ENCODE measurements at places on chromosomes 12 and 14.

DNA sequence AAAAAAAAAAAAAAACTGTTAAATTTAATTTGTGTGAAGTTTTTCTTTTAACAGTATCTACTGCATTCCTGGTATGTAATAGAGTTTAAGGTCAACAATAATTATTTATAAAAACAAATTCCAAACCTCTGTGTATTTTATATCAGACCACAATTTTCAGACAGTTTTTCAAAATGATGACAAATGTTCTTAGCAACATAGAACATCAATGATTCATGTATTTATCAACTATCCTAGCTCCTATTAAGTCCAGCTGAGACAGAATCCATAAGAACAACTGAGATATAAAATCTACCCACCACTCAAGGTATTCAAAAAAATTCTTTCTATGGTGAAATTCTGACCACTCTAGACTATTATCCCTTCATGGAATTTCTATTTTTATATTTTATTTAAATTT is 144.5 kb downstream of the EPS8 start:
- DNase-seq = no peak

DNA sequence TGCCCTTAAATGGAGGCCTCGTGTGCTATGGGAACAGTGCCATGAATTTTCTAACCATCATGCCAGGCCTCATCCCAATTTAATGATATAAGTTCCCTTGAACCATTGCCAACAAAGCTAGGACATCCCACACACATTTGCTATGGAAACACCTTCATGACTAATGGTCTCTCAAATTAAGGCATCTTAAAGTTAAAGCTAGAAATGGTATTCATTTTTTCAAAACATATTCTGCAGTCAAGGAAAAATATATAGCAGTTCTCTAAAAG is 117.3 kb downstream of the BTG1 start:
- DNase-seq = peak; percentile 15

DNA sequence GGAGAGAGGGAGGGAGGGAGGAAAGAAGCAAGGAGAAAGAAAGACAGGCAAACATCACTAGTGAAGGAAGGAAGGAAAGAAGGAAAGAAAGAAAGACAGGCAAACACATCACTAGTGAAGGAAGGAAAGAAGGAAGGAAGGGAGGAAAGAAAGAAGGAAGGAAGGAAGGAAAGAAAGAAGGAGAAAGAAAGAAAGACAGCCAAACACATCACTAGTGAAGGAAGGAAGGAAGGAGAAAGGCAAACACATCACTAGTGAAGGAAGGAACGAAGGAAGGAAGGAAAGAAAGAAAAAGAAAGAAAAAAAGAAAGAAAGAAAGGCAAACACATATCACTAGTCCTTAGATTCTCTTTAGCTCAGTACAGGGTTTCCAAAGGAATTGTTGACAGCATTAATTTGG is 5.3 kb downstream of the FZD10 start:
- no peak for DNase-seq

- no peak for DNase-seq
Measured at GRCh38 chr14:56294128-56294527, 175.9 kb downstream of the PELI2 start.
